Inflammatory macrophage (primary cell): ENCODE measurements at places on chromosomes 13 and 19.

DNA sequence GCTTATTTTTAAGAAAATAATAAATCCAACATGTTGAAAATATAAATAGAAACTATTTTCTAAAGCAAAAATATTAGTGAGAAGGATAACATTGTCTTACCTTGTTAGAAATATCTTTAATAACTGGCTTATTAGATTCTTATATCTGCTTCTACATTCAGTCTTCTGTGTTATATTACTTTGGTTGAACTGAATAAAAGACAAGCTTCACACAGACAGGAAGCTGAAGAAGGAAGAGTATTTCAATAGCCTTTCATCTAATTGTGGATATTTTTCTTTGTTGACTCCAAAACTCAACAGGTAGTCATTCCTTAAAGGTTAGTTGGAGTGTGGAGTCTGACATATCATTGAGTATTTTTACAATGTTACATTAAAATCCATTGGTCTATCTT lies 10.9 kb downstream of the SETDB2 start:
- DNase-seq = no peak

DNA sequence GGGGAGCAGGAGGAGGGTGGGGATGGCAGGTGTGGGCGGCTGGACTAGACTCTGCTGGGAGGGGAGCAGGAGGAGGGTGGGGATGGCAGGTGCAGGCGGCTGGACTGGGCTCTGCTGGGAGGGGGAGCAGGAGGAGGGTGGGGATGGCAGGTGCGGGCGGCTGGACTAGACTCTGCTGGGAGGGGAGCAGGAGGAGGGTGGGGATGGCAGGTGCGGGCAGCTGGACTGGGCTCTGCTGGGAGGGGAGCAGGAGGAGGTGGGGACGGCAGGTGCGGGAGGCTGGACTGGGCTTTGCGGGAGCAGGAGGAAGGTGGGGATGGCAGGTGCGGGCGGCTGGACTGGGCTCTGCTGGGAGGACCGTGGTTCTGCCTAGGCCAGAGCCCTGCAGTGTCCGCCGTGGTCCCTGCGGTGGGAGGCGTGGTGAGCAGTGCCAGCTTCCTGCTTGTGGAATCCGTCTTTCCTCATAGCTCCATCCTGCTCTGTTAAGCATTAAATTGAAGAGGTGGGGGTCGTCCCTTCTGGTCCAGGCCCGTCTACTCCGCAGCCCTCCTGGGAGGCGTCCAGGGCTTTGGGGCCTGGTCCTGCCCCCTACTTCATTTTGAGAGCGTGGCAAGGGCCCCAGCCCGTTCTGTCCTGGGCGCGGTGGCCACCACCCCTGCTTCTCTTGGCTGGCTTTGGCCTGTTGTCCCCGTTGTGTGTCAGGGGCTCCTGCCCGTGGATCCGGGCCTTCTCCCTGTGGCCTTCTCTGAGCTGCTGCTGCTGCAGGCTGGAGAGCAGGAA lies 4.7 kb downstream of the SPPL2B start:
- DNase-seq = peak; percentile 34

DNA sequence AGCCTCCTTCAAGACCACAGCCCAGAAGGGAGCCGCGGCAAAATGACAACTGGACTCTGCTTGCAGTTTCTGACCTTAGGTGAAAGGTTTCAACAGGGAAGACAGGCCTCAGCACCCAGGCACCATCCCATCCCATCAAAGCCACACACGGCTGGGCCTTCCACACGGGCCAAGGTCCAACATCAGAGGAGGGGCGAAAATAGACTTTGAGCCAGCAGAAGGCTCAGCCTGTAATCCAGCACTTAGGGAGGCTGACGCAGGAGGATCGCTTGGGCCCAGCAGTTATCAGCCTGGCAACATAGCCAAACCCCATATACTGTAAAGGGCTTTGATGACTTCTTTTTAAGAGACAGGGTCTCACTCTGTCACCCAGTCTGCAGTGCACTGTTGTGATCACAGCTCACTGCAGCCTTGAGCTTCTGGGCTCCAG lies 26.8 kb upstream of the TINCR start:
- DNase-seq = no peak

GRCh38 chr19:18966307-18966706 lies 25.3 kb upstream of the HOMER3 start:
- DNase-seq = peak; percentile 15

DNA sequence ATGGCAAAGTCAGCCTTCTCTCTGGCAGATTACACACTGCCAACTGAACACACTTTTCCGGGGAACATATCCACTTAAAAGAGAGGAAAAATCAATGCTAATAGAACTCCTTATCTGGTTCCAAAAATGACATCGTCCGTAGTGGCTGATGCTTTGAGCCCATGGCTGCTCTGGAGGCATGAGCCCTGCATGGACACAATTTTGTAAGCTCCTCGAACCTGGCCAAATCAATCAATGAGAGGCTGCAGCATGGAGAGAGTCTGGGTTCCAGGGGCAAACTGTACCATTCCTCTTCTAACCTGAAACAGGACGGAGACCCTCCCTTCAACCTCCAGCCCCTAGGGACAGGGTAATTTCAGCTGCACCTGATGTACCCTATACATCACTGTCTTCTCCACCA lies 21.0 kb upstream of the TSHZ3 start:
- no peak for DNase-seq
